Neuronal stem cell (in vitro differentiated cells): ENCODE measurements at places on chromosomes 3 and 15.

DNA sequence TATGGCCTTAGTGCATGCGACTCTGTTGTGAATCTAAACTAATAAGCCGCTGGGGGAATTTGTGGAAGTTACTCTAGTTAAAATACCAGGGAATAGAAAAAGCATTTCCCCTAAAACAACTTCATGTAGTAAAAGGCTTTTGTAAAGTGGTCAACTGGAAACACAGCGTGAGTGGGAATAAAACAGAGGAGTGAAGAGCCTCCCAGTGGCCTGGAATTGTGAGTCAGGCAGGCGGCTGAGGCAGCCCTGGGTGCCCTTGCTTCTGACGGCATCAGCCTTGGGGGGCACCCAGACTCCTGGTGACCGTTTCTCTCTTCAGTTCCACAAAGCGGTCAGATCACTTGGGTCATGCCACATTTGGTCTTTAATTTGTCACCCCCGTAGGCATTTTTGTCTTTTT is 108.4 kb downstream of the GHSR start:
- DNase-seq = no peak
- H3K36me3 ChIP-seq = peaks cover 93% of the 10 kb centered on the region

DNA sequence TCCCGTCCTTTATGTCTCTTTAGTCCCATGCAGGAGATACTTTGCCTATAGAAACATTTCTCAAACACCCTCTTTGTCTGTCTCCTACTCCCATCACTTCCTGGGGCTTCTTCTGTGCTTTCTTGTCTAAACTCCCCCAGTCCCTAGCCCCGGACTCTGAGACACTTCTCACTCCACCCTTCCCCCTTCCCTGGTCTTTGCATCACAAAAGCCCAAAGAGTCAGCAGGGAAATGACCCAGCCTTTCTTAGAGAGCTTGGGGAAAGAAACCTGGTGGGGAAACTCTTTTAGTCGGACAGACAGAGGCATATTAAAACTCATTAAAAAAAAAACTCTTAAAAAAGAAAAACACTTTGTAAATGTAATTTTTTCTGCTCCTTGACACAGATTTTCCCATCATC is 211.2 kb downstream of the TJP1 start:
- DNase-seq = no peak
- H3K27ac ChIP-seq = no peak overlapping the region
- H3K4me1 ChIP-seq = peaks cover 14% of the 10 kb centered on the region
- H3K4me3 ChIP-seq = no peak overlapping the region
- no peaks in the 10 kb centered on the region for H3K27me3 ChIP-seq

GRCh38 chr3:183895296-183895695 is 10.6 kb upstream of the PARL start:
- H3K4me1 ChIP-seq = no peaks in the 10 kb centered on the region
- H3K4me3 ChIP-seq = no peak overlapping the region
- peak; percentile 37 for DNase-seq

- no peaks in the 10 kb centered on the region for H3K27me3 ChIP-seq
- H3K27ac ChIP-seq = no peak overlapping the region
- H3K36me3 ChIP-seq = peaks cover 3% of the 10 kb centered on the region
- H3K4me3 ChIP-seq = no peak overlapping the region
- H3K4me1 ChIP-seq = peaks cover 3% of the 10 kb centered on the region
Observed at GRCh38 chr3:17623464-17623863, 119.0 kb downstream of the TBC1D5 start.

GRCh38 chr15:70096215-70097062 is 1.3 kb downstream of the TLE3 start:
- peak overlapping the region; percentile 64 for H3K27ac ChIP-seq
- H3K4me3 ChIP-seq = peak overlapping the region; percentile 97
- H3K36me3 ChIP-seq = no peaks in the 10 kb centered on the region
- DNase-seq = peak; percentile 76
- peaks cover 49% of the 10 kb centered on the region for H3K4me1 ChIP-seq
- H3K27me3 ChIP-seq = no peaks in the 10 kb centered on the region
